ENCODE measurements at places on chromosomes 16 and 17. TPM values are rescaled to one million over a fixed set of nuclear protein-coding genes. Genes with fewer than 3 reads are reported as not detected.

Gene TERF2IP
- 23.4 TPM for total RNA-seq

DNA sequence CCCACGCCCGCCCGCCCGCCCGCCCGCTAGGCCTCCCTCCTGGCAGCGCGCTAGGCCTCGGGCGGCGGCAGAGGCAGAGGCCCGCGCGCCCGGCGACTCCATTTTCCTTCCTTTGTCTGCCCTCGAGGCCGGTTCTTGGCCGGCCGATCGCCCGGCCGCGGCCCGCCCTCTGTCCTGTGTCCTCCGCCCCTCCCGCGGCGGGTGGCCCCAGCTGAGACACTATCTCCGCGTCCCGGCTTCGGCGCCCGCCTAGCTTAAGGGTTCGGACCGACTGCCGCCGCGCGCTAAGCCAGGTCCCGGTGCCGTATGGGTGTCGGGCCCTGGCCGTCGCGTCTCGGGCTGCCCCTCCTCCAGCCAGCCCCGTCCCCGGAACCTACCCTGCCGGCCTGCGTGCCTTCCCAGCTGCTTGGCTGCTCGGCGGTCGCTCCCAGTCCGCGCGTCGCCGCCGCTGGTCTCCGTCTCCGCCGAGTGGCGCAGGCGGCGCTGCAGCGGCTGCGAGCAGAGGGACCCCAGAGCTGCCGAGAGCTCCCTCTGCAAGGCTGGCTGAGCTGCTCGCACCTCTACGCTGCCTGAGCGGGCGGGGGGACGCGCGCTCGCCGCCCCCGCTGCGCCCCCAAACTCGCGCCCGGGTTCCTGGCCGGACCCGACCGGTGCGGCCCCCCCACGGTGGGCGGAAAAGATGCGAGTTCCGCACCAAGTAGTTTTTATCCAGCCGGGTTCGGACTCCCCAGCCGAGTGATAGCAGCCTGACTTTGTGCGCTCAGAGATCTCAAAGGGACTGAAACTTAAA, 787 bp downstream of the CTCF start:
- no peaks in the 10 kb centered on the region for H3K4me1 ChIP-seq
- peak overlapping the region; percentile 94 for H3K4me3 ChIP-seq
- no peaks in the 10 kb centered on the region for H3K27me3 ChIP-seq
- H3K27ac ChIP-seq, result peak overlapping the region; percentile 100

GRCh38 chr16:14634389-14634725, 1.6 kb downstream of the BFAR start:
- peaks cover 11% of the 10 kb centered on the region for H3K4me1 ChIP-seq
- H3K4me3 ChIP-seq, result peak overlapping the region; percentile 95
- no peak for DNase-seq
- H3K36me3 ChIP-seq, result peaks cover 31% of the 10 kb centered on the region

Gene KRTAP9-4
- total RNA-seq, result not detected

- H3K4me3 ChIP-seq, result no peak overlapping the region
- DNase-seq, result peak; percentile 41
- peaks cover 18% of the 10 kb centered on the region for H3K27me3 ChIP-seq
- H3K27ac ChIP-seq, result no peak overlapping the region
- H3K36me3 ChIP-seq, result no peaks in the 10 kb centered on the region
These were observed 47.3 kb upstream of the RBFOX3 start for GRCh38 chr17:79657861-79658810.

DNA sequence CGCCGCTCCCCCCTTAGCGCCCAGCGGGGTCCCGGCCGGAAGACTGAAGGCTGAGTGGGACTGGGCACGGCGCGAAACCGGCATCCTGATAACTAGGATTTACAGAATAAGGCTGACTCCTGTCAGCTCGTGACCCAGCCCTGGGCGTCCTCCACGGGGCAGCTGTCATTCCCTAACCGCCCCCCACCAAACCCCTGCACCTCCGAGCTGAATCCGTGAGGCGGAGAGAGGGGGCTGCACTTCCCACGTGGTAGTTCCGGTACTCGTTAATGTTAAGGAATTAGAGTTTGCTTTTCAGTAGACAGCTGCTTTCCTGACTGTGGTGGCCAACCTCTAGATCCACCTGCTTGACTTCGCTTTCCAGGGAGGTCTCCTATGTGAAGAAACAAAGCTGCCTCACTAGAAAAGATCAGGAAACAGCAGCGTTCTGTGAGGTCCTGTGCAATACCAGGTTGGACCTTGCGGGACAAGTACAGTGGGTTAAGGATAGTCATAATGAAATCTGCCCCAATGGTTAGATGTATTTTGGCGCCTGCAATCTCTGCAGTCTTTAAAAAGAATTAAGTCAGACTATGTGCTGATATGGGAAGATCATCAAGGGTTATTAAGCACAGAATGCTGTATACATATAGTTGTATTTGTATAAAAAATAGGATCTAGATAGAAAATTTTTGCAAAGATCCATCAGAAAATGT, 1.1 kb upstream of the WBP2 start:
- H3K27ac ChIP-seq, result peak overlapping the region; percentile 65
- peak overlapping the region; percentile 88 for H3K4me3 ChIP-seq
- H3K36me3 ChIP-seq, result peaks cover 4% of the 10 kb centered on the region
- H3K4me1 ChIP-seq, result no peaks in the 10 kb centered on the region
- no peaks in the 10 kb centered on the region for H3K27me3 ChIP-seq

- H3K27ac ChIP-seq, result no peak overlapping the region
- H3K4me3 ChIP-seq, result no peak overlapping the region
- no peaks in the 10 kb centered on the region for H3K4me1 ChIP-seq
- no peaks in the 10 kb centered on the region for H3K27me3 ChIP-seq
- no peak for DNase-seq
These were observed 55.7 kb downstream of the LYRM1 start for GRCh38 chr16:20956319-20956718.

GRCh38 chr17:73491648-73492047, 152.6 kb downstream of the SDK2 start:
- H3K4me1 ChIP-seq, result peaks cover 5% of the 10 kb centered on the region
- H3K4me3 ChIP-seq, result no peak overlapping the region
- DNase-seq, result no peak
- no peaks in the 10 kb centered on the region for H3K36me3 ChIP-seq
- H3K27ac ChIP-seq, result no peak overlapping the region
- no peaks in the 10 kb centered on the region for H3K27me3 ChIP-seq

GRCh38 chr17:69884356-69884755, 190.7 kb upstream of the KCNJ16 start:
- no peaks in the 10 kb centered on the region for H3K27me3 ChIP-seq
- no peak overlapping the region for H3K4me3 ChIP-seq
- DNase-seq, result no peak

DNA sequence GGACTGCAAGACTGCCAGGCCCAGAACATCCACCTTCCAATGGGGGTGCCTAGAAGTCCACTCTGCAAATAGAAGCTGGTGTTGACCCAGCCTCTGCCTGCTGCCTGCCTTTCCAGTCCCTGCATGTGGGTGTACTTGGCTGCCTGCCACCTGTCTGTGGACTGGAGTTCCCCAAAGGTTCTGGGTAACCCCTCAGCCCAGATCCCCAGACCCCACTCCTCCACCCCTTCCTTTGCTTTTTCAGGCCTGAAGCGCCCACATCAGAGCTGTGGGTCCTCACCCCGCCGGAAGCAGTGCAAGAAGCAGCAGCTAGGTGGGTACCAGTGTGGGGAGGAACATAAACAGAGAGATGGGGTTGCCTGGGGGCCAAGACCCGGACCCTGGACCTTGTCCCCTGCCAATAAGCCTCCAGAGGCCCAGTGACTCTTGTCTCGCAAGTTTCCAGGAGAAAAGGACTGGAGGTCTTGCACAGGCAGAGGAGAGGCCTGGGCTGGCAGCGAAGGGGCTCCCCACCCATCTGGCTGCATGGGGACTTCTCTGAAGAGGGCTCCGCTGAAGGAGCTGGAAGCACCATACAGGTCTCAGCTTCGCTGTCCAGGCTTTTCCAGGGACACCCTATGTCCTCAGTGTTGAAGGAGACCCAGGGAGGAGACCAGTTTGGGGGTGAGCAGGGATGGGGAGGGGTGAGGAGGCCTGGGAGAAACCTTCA, 34.3 kb downstream of the NLRC5 start:
- no peak for DNase-seq
- no peak overlapping the region for H3K27ac ChIP-seq
- H3K4me3 ChIP-seq, result no peak overlapping the region

GRCh38 chr17:70028397-70028796, 46.6 kb upstream of the KCNJ16 start:
- no peaks in the 10 kb centered on the region for H3K27me3 ChIP-seq
- no peak overlapping the region for H3K4me3 ChIP-seq
- no peak for DNase-seq
- no peak overlapping the region for H3K27ac ChIP-seq
- no peaks in the 10 kb centered on the region for H3K4me1 ChIP-seq

DNA sequence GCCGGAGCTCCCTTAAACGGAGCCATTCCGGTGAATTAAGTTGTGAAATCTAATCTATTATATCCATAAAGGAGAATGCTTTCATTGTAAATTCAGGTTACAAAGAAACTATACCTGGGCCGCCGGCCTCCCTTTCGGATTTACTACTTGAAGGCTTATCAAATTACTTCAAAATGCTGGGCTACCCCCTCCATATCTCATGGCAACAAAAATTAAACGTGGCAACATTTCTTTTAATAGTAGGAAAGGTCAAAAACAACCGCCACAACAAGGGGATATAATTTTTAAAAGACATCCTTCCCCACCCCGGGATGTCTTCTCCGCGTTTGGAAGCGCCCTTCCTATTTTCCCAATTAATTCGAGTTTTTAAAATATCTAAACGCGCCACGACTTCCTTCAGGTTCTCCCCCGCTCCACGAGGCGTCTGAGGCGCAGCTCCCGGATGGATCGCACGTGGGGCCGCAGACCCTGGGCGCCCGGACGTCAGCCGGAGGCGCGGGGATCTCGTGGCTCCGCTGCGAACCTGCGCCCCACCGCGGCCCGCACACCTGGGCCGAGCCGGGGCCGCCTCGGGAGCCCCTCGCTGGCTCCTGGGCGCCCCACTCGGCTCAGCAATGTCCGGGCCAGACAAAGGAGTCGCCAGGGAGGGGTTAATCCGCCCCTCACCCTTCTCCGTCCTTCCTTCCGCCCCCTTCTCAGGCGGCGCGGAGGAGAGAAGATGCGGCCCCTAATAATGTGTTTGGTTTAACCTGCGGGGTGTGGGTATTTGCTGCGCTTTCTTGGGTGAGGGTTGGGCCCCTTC, 47.4 kb upstream of the SLC38A10 start:
- H3K4me3 ChIP-seq, result peak overlapping the region; percentile 97
- peaks cover 19% of the 10 kb centered on the region for H3K4me1 ChIP-seq
- DNase-seq, result peak; percentile 56
- peaks cover 3% of the 10 kb centered on the region for H3K36me3 ChIP-seq
- H3K27me3 ChIP-seq, result peaks cover 6% of the 10 kb centered on the region
- peak overlapping the region; percentile 93 for H3K27ac ChIP-seq

DNA sequence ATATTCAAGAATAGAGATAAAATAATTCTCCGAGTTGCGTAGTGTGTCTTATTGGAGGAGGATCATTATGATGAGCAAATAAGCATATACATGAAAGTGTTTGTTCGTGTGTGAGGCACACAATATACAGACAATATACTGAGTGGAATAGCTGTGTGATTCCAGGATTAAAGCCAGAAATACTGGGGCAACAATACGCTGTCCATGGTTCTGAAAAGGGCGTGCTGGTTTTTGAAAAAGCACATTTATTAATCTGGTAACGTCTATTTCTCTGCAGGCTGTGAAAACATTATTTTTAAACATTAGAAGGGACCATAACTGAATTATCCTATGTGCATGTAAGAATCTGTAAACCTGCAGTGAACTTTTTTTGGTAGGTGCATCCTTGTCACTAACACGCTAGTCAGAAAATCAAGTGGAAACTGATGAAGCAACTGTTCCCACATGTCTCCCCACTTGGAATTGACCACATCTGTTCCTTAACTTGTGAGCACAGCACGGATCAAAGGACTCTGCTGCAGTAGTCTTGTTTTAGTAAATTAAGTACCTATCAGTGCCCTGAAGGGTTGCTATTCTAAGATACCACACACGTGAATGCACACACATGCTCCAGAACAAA, 346.0 kb downstream of the GRIN2A start:
- peak; percentile 66 for DNase-seq
- no peaks in the 10 kb centered on the region for H3K36me3 ChIP-seq
- no peak overlapping the region for H3K4me3 ChIP-seq
- no peaks in the 10 kb centered on the region for H3K27me3 ChIP-seq
- H3K27ac ChIP-seq, result no peak overlapping the region

DNA sequence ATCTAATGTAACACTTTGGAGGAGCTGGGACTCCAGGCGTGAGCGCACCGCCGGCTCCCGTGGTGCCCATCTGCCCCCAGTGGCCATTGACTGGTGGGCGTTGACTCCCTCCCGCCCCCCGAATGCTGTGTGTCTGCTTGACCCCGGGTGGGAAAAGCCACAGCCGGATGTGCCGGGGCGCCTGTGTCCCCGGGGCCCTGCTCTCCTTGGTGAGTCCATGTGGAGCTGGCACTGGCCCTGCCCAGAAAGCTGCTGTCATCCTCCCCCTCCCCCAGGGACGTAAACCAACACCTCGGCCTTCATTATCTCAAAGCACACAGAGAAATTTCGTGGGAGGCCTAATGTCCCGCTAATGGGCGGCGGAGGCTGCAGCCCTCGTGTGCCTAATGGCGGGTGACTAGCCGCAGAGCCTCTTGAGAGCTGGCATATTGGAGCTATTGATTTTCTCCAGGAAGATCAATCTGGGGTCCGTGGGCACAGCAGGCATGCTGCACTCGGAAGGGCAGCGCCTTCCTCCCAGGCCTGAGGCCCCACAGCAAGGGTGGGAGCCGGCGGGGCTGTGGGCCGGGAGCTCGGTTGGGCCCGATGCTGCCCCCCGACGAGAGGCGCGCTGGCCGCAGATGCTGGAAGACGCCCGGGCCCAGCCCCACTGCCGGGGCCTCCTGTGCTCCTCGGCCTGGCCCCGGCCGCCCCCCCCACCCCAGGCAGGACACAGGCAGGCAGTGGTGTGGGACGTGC, 4.0 kb upstream of the PERCC1 start:
- H3K4me3 ChIP-seq, result no peak overlapping the region
- no peaks in the 10 kb centered on the region for H3K4me1 ChIP-seq
- no peak for DNase-seq
- H3K36me3 ChIP-seq, result no peaks in the 10 kb centered on the region
- H3K27ac ChIP-seq, result no peak overlapping the region
- no peaks in the 10 kb centered on the region for H3K27me3 ChIP-seq

DNA sequence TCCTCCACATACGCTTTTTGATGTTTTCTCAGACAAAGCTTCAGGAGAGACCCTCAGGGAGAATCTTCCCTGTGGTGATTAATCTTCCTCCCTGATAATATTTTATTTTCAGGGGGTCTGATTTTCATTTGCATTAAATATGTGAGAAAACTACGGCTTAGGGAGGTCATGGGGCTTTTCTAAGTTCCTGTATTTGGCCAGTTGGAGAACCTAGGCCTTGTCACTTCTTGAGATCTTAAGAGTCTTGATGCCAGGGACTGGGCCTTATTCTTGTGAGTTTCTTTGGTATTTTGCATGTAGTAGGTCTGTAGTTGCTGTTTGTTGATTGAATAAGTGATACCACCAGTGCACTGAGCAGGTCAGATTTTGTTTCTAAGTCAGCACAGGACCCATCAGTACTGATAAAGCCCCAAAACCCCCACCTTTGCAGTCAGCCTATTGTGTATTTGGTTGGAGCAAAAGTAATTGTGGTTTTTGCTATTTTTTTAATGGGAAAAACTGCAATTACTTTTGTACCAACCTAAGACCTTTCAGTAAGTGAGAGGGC, 130.1 kb downstream of the PRKCA start:
- no peaks in the 10 kb centered on the region for H3K4me1 ChIP-seq
- no peak for DNase-seq
- H3K36me3 ChIP-seq, result no peaks in the 10 kb centered on the region
- H3K27me3 ChIP-seq, result no peaks in the 10 kb centered on the region
- H3K27ac ChIP-seq, result no peak overlapping the region
